ENCODE measurements at places on chromosomes 2 and 18. TPM values are rescaled to one million over a fixed set of nuclear protein-coding genes. Genes with fewer than 3 reads are reported as not detected.

The CHRND gene
- total RNA-seq = not detected

The DUSP19 gene
- total RNA-seq = 2.4 TPM

The UGT1A10 gene
- not detected for total RNA-seq

The SLC14A1 gene
- 136 TPM for total RNA-seq

The UGT1A5 gene
- total RNA-seq = not detected

The SF3B6 gene
- 96.6 TPM for total RNA-seq

The MARCHF7 gene
- 102 TPM for total RNA-seq

The TBR1 gene
- total RNA-seq = not detected

The CCDC121 gene
- total RNA-seq = 1.1 TPM

The ITPRIPL1 gene
- total RNA-seq = 1.4 TPM

The IL37 gene
- not detected for total RNA-seq

The MC2R gene
- total RNA-seq = not detected

The BOLL gene
- not detected for total RNA-seq

The PROM2 gene
- 0.36 TPM for total RNA-seq

The PDE6D gene
- 19.2 TPM for total RNA-seq

The PSMA8 gene
- total RNA-seq = not detected

The ZNF519 gene
- 12.4 TPM for total RNA-seq

The VSNL1 gene
- total RNA-seq = 0.36 TPM

The COL4A3 gene
- not detected for total RNA-seq

The CELF4 gene
- total RNA-seq = not detected

The MROH2A gene
- not detected for total RNA-seq

The SKOR2 gene
- total RNA-seq = not detected

The CIB4 gene
- not detected for total RNA-seq

The AOX1 gene
- total RNA-seq = 76.4 TPM

The ITGA4 gene
- total RNA-seq = 9.0 TPM

The ACTG2 gene
- total RNA-seq = 0.72 TPM

The ASAP2 gene
- 66.2 TPM for total RNA-seq

The FBXO41 gene
- 0.29 TPM for total RNA-seq

The RTP5 gene
- total RNA-seq = not detected

The DSG1 gene
- total RNA-seq = not detected

The CENPO gene
- 8.0 TPM for total RNA-seq

The DNMT3A gene
- total RNA-seq = 18.5 TPM

The POTEC gene
- total RNA-seq = 0.36 TPM

The SERPINB4 gene
- not detected for total RNA-seq

The PCARE gene
- not detected for total RNA-seq

The MYOM1 gene
- total RNA-seq = 1.8 TPM

The SNTG2 gene
- total RNA-seq = 2.1 TPM

The BOLA3 gene
- 17.7 TPM for total RNA-seq

The SERPINB10 gene
- 0.29 TPM for total RNA-seq

The CYP1B1 gene
- 827 TPM for total RNA-seq

The FAM110C gene
- total RNA-seq = not detected

The ALPG gene
- total RNA-seq = not detected

The RRM2 gene
- 7.4 TPM for total RNA-seq

The MSTN gene
- not detected for total RNA-seq

The RAB6C gene
- total RNA-seq = not detected

The SERPINB12 gene
- not detected for total RNA-seq

The CRIM1 gene
- 321 TPM for total RNA-seq
